Amygdala (tissue), 56 donors: ENCODE measurements at places on chromosomes 13 and 19.

GRCh38 chr19:8988204-8988603, 22.0 kb downstream of the MUC16 start:
- DNase-seq: no peak

DNA sequence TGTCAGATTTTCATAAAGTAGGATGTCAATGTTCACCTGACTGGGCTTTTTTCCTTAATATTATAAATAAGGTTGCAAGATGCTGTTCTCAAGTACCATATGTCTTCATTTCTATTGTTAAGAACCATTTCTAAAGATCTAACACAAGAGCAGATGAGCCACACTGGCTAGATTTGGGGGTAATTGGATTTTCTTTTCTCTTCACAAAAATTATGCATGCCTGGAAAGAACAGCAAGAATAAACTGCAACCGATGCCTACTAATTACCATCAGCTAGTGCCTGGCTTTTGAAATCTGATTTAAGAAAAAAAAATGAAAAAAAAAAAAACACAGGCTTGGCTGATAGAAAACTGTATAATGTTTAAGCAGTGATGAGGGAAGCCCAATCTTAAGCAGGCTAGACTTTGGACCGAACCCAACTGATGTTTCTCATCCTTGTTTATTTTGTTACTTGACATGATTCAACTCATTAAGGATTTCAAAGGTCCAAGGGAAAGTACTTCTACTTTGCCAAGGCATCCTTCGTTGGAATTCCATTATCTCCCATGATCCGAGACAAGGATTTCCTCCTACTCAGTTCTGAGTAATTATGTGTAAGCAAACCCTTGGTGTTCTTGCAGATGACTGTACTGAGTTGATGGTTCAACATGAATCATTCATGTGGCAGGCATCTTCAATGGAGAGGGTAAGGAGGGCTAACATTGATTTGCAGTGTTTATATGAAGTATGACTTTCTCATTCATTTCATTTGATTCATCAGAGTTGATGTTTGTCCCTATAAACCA, 300.5 kb downstream of the SPRY2 start:
- DNase-seq: no peak

DNA sequence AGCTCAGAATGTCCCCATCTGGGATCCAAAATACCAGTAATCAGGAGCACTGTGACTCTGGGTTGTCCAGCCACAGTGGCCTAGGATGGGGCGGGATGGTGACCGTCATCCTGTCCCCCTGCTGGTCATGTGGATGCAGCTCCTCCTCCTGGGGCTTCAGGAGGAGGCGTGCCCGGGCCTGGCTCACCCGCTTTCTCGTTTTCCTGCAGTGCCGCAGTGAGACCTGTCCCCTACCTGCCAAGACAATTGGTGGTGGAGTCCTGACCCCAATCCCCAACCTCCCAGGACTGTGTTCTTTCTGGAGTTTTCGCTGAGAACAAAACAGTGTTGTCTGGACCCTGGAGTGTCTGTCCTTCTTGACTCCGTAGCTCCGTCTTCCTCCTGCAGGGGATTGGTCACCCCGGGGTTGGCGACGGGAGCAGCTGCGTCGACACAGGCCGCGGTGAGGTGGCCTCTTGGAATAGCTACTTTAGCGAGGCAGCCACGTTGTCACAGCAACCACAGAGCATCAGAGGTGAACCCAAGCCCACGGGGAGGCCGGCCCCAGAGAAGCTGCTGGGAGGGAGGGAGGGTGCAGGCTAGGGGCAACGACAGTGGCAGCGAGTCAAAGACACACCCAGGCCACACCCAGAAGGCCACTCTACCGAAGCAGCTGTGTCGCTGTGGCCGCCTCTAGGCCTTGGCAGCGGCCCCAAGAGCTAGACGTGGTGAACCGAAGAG, 10.2 kb upstream of the EMC10 start:
- DNase-seq: no peak

- DNase-seq: no peak
Observed at GRCh38 chr13:87089391-87089790, 581.8 kb upstream of the SLITRK5 start.

- DNase-seq: no peak
Observed at GRCh38 chr13:102814025-102814607, 15.2 kb downstream of the BIVM start.

- DNase-seq: no peak
Observed at GRCh38 chr13:109728791-109729731, 57.3 kb downstream of the IRS2 start.

GRCh38 chr13:99916366-99917103, 55.0 kb downstream of the ZIC5 start:
- no peak for DNase-seq

DNA sequence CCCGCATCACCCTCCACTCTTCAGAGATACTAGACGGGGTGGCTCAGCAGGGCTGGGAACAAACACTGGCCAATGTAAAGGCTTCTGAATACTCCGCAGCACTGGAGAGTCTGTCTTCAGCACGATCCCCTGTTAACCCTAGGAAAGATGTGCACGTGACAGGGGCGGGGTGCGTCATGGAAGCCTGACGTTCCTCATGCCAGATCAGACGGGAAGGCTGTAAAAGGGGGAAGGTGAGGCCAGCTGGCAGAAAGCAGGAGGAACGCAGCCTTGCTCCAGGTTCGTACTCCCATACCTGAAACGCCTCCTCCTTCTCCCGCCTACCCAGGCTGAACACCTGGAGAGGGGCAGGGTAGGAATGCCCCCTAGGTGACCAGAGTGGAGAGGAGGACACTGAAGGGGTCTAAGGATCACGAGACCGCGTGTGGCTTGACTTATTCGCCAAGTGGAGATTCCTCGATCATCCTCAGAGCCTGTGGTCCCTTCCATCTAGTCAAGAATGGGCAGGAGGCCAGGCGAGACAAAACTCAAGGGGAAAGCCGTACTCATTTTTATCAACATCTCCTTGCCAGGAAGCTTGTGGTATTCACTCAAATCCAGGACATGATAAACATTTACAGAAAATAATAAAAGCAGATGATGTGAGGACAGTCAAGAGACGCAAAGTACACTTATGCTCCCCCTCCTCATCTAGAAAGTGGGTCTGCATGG, 18.2 kb upstream of the FFAR2 start:
- DNase-seq: no peak

DNA sequence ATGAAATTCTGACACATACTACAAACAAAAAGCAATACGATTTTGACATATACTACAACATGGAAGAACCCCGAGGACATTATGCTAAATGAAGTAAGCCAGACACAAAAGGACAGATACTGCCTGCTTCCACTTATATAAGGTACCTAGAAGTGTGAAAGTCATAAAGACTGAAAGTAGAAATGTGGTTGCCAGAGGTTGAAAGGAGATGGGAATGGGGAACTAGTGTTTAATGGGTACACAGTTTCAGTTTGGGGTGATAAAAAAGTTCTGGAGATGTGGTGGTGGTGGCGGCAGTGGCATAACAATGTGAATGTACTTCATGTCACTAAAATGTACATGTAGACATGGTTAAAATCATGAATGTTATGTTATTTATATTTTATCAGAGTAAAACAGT, 12.1 kb upstream of the NDFIP2 start:
- DNase-seq: no peak

DNA sequence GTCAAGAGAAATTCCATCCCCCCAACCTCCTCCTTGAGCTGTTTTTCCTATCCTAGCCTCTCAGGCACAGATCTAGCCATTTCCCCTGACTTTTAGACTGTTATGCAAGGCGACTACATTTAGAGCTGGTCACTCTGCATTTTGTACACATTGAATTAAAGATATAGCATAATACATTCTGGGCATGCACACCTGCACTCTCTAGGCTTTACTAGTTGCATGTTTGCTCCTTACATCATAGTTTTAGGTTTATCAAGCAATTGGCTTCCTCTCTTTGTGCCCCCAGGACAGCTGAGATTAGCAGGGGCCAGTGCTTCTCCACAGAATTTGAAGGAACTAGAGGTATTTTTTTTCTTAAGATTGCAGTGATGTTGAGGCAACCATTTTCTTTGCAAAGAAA, 19.5 kb downstream of the GPC6 start:
- no peak for DNase-seq

- DNase-seq: no peak
Observed at GRCh38 chr13:35697186-35697730, 220.8 kb upstream of the MAB21L1 start.

GRCh38 chr19:2355168-2356035, 4.7 kb upstream of the TMPRSS9 start:
- no peak for DNase-seq

- DNase-seq: no peak
Observed at GRCh38 chr19:16218851-16219250, 21.1 kb downstream of the AP1M1 start.

- peak; percentile 99 for DNase-seq
Observed at GRCh38 chr19:2782936-2783780, at the start of gene SGTA. Gene SGTA, minus strand, starts transcription at chr19:2783273. Its CDS starts 14,205 bp downstream, at chr19:2769068.

- DNase-seq: no peak
Observed at GRCh38 chr13:24459234-24459633, 53.3 kb downstream of the PARP4 start.
